Cortex of kidney (tissue), 1 donor: ENCODE measurements at places on chromosomes 1 and 21.

GRCh38 chr1:158286941-158287346 lies 2.8 kb upstream of the CD1C start:
- no peak for DNase-seq

- no peak for DNase-seq
Measured at GRCh38 chr1:6274102-6274501, 13.2 kb upstream of the GPR153 start.

- DNase-seq, result no peak
Measured at GRCh38 chr1:33181921-33182341, at the start of gene TRIM62. Gene TRIM62 (minus strand): TSS chr1:33182043. CDS start chr1:33181432, 611 bp downstream.

- no peak for DNase-seq
Measured at GRCh38 chr1:191869790-191870312, 288.4 kb upstream of the RGS18 start.

DNA sequence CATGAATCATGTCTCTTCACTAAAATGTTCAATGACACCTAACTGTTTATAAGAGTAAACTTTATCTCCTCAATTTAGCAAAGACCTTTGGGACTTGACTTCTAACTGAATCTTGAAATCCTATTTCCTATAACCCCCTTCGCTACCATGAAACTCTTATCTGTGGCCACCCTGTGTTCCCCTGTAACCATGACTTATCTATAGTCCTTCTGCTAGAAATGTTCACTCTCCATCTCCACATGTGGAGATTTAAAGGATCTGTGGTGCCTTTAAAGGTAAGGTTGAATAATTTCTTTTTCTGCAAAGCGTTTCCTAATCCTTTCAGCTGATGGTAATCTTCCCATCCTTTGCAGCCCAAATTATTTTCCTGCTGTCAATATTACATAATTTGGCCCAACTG lies 436.3 kb upstream of the RUNX1 start:
- no peak for DNase-seq

DNA sequence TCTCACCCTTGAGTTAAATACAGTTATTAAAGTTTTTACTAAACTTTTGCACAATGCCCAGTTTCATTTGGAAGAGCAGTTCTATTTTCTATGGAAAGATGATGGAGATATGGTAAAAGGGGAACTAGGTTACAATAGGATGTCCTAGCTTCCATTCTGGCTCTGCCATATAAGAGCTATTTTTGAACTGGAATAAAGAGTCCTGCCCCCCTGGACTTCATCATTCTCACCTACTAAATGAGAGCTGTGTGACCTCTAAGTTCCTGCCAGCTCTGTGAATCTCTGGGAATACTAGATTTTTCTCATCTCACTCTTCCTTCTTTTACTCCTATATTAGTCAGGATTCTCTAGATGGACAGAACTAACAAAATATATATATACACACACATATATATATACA lies 106.3 kb downstream of the PRRX1 start:
- DNase-seq, result no peak

DNA sequence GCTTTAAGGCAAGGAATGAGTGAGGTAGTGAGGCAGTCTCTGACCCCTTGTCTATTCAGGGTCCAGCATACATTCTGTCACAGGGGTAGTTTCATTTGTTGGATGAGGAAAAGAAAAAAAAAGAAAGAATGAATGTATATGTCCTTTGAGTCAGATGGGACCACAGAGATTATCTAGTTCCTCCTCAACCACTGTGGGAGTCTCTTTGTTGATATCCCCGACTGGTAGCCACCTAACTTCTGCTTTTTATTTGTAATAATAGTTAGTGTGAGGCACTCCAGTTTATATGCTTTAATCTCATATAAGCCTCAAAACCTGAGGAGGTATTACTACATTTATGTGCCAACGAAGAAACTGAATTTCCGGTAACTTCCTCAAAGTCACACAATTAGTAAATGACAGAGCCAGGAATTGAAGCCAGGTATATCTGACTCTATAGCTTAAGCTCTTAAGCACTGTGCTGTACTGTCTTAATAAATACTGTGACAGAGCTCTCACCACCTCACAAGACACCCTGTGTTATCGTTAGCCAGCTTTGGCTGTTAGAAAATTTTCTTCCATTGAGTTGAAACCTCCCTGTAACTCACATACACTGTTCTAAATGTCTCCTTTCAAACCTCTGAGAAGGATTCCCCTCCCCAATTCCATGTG lies 82.2 kb downstream of the MDM4 start:
- DNase-seq, result no peak

GRCh38 chr1:167412920-167413319 lies 105.4 kb downstream of the CD247 start:
- no peak for DNase-seq

DNA sequence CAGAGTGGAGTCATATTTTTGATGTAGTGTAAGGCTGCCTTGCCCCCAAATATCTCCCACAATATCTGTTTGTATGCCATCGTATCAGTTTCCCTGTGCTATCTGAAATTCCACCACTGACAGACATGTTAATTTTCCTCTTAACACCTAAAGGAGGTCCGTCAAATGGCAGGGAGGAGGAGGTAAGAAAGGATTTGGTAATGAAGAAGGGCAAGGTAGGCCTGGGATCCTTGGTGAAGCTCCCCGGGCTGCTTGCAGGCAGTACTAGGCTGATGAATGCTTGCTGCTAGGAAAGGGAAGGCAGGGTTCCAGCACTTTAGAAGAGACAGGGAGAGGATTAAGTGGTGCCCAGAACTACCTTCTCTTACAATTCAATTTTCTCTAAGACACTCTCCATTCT lies 402.4 kb upstream of the ZP4 start:
- DNase-seq, result no peak

- DNase-seq, result no peak
Measured at GRCh38 chr1:172637522-172637921, 21.4 kb upstream of the FASLG start.

DNA sequence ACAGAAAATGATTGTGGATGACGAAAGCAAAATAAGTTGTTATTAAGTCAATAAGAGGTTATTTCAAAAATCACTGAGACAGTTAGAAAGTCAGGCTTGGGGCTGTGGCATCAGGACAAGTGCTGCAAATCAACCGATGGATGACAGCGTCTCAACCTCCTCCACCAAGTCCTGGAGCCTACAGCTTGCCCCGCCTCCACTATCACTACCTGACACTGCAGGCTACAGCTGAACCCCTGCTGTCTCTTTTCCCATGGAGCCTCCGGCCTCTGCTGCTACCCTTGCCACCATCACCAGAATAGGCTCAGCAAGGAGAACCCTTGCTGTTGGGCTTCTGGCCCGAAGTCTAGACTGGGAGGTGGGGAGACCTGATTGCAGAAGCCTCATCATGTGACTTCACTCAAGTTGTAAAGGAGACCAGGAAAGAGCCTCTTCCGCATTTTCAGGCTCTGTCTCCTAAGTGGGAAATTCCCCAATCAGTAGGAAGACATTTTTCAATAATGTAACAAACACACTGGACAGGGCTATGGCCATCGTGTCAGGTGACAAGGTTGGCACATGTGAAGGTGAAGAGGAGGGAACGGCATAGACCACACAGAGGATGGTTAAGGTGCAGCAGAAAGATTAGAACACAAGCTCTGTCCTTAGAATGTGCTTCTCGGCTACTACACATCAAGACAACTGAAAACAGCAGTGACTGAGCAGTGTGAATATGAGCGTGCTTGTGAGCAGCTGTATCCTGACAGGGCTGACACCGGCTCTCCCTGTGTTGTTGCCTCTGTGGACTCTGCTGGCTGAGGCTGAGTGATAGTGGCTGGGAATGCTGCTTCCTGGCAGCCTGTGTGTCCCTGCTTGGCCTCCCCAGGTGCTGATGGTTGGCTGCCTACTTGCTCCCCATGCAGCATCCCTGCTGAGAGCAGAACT lies 660.7 kb downstream of the PTPRU start:
- DNase-seq, result no peak

GRCh38 chr1:91572044-91572443 lies 71.4 kb downstream of the CDC7 start:
- no peak for DNase-seq

DNA sequence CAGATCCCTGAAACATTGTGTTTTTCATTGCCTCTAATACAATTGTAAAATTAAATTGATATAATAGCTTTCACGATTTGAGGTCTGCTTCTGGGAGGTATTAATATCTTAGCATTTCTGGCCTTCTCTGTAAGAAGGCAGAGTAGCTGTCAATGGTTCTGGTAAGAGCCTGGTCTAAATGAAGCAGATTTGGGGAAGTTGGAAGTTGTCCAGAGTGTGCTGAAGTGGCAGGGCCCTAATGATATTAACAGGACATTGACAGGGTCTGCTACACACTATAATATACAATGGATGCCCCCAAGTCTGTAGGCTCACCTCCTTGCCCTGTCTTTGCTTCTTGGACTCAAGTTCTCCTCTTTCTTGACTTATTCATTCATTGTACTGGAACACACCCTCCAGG lies 99.5 kb downstream of the C4BPA start:
- no peak for DNase-seq

- DNase-seq, result no peak
Measured at GRCh38 chr1:211524521-211524920, 32.6 kb upstream of the RD3 start.

- DNase-seq, result no peak
Measured at GRCh38 chr1:236560213-236560771, 36.5 kb downstream of the LGALS8 start.

GRCh38 chr1:169161496-169162194 lies 55.2 kb downstream of the ATP1B1 start:
- DNase-seq, result no peak

GRCh38 chr1:118788463-118788862 lies 199.7 kb downstream of the TBX15 start:
- no peak for DNase-seq

- no peak for DNase-seq
Measured at GRCh38 chr1:31779687-31780086, 15.5 kb upstream of the ADGRB2 start.

- DNase-seq, result no peak
Measured at GRCh38 chr1:203630697-203631096, 4.1 kb downstream of the ATP2B4 start.

DNA sequence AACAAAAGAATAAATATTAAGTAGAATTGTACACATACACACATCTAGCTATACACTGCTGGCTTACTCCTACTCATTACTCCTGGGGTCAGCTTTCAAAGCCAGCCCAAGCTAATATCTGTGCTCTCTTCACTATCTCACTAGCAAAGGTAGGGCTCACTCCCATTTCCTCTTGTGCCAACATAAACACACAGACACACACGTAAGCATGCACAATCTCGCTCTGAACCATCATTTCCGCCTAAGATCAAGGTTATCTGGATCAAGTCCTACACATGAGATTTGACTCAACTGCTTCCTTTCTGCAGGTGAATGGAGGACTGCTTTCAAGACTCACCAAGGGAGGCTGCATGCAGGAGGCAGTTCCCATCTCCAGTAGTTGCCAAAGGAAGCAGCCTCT lies 28.8 kb upstream of the MTMR11 start:
- DNase-seq, result no peak

DNA sequence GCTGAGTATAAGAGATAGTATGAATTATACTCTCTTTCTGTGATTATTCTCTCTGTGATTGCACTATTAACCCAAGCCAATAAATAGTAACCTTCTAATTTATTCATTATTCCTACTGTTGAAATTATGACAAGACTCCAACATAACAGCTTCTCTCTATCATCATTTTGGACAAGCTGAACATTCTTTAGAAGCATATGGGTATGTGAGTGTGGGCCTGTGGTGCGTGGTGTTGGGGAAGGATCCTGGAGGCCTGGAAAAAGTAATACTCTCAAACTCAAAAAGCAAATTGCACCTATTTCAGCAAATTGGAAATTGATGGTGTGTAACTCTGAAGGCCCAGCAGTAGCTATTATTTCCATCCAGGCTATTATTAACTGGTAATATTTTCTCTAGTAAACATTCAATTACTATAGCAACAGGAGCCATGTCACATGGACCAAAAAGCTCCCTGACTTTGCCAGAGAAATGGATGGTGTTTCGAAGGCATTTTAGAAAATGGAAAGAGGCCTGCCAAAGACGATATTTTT lies 502.8 kb downstream of the LTN1 start:
- no peak for DNase-seq

DNA sequence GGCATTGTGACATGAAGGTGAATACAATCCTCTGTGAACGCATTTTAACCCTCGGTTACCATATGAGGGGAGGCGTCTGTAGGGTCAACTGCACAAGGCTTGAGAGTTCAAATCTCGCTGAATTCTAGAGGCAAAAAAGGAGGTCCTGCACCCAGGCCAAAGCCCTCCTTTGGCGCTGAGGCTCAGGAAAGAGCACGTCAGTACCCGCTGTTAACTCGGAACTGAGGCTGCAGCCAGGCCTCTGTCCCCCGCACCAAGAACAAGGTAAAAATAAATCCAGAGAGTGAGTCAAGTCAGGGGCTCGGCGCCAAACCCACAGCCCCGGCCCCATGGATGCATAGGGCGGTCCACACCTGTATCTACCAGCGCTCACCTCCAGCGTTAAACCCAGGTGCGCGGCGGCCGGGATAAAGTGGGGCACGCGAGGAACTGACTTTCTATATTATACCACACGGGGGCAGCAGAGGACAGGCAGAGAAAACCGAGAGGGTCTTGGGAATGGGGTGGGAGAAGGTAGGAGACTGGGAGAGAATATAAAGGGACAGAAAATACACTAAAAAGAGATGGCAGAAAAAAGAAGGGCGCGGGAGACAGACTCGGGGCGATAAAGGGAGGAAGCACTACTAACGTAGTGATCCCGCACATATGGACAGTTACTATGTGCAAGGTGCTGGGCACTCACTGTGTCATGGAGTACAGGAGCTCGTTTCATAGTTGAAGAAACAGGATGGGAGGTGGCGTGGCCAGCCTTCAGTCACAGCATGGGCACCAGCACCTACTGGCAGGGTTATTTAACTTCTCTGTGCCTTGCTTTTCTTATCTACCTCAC lies 54.9 kb downstream of the DMRTA2 start:
- DNase-seq, result no peak

DNA sequence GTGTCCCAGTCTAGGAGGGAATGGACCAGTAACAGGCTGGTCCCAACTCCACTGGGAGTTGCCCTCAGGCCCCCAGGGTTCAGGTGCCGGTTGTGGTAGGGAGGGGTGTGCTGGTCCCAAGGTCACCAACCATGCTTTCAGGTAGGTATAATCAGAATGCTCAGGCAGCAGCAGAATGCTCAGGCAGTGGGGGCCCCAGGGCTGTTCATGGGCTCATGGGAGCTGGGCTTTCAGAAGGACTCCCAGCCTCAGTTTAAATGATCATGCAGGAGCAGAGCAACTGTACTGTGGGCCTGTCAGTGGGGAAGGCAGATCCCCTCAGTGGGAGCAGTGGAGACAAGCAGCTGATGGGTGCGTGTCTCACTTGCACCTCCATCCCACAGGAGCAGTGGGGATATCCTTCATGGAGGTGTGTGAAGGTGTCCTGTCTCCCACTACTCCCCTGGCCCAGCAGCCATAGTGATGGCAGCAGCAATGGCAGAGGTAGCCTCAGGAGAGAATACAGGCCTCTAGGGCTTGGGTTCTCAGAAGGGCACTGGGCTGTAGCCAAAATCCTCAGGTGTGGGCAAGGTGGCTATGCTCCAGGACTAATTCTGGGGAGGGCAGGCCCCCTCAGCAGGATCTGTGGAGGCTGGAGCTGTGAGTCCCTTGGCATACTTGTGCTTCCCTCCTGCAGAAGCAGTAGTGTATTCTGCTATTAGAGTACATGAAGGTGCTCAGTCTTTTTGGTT lies 917.3 kb upstream of the B3GALT2 start:
- no peak for DNase-seq

GRCh38 chr1:33039840-33040239 lies 3.2 kb upstream of the AK2 start:
- DNase-seq, result no peak

GRCh38 chr1:41340655-41341364 lies 20.4 kb upstream of the FOXO6 start:
- DNase-seq, result no peak

GRCh38 chr1:161012420-161012819 lies 8.5 kb downstream of the F11R start:
- no peak for DNase-seq
